ENCODE measurements at places on chromosomes 11 and 22.

GRCh38 chr11:100890789-100891188 lies 203.7 kb downstream of the ARHGAP42 start:
- DNase-seq = no peak

- DNase-seq = no peak
These were observed 18.8 kb downstream of the SAMM50 start for GRCh38 chr22:43974028-43974545.

DNA sequence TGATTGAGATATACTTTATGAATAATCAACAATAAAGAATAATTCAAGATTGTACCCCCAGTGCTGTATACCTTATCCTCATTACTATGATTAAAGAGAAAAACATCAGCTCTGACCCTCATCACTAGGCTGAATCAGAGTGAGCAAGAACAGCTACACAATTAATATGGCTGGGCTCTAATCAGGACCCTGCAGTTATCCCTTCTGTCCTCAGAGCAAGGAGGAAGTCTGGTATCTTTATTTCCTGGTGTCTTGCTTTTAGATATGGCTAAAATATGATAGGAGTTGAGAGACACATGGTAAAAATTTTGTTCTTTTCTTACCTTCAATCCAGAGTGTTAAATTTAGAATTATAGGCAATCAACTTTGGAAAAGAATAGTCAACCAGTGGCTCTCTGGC lies 28.6 kb upstream of the GAB2 start:
- DNase-seq = no peak

DNA sequence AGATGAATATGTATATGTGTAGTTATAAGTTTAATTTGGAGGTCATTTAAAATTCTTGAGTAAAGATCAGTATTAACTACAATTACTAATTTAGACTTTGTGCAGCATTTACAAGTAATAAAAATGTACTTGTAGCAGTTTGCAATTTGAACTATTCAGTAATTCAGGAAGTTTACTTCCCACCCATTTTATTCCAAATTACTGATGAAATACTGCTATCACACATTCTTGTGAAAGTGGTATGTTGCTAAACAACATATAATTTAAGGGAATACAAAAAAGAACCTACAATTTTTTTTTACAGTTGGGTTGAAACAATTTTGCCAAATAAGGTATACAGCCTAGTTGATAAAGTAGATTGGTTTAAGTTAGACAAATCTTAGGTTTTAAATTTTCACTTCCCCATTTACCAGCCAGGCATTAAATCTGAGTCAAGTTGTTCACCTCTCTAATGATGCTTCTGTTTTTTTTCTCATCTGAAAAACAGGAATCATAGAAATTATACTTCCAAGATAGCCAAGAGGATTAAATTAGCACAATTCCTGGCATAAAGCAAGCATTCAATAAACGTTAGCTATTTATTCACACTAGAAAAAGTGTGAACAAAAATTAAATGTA lies 45.3 kb downstream of the ZBTB44 start:
- DNase-seq = no peak

DNA sequence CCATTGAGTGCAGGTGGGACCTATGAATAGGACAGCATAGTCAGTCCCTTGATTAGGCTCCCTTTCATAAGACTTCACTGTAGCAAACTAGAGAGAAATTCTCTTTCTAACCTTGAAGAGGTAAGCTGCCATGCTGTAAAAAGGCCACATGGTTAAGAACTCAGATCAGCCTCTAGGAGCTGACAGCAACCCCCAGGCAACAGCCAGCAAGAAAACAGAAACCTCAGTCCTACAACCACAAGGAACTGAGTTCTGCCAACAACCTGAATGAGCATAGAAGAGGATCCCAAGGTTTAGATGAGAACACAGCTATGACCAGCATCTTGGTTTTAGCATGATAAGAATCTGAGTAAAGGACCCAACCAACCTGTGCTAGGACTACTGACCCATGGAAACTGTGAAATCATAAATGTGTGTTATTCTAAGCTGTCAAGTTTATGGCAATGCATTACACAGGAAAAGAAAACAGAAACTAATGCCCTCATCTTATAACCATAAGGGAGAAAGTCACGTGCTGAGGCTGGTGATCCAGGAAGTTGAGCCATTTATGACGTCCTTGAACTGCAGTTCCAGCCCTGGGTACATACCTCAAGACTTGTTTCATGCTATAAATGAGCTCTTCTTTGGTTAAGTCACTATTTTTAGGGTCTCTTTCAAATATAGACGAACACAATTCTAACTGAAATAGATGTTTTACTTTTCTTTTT lies 43.3 kb downstream of the RAB38 start:
- DNase-seq = no peak

GRCh38 chr11:10742460-10743208 lies 8.4 kb upstream of the CTR9 start:
- peak; percentile 33 for DNase-seq

Measured in activated T-cell treated with anti-CD3 and anti-CD28 coated beads, Interleukin-2, amount 50 U/mL, for 72 hours (primary cell).